HS-27A (cell line): ENCODE measurements at places on chromosomes 2 and 18.

GRCh38 chr2:103161456-103162289, 399.8 kb downstream of the TMEM182 start:
- no peak for DNase-seq

DNA sequence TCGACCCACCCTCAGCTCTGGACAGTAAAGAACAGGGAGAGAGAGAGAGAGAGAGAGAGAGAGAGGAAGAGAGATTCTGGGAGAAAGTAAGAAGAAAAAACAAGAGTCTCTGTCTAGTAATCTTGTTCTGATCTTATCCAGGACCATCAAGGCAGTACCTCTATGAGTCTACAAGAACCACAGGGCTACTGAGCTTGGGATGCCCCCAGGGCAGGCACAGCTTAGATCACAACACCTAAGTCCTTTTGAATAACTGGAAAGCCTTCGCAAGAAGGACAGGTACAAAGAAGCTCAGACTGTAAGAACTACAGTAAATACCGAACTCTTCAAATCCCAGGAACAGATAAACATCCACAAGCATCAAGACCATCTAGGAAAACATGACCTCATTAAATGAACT, 51.4 kb upstream of the SGPP2 start:
- DNase-seq = no peak

- peak; percentile 98 for DNase-seq
These were observed 211.0 kb downstream of the CTNNA2 start for GRCh38 chr2:79723830-79724229.

- no peak for DNase-seq
These were observed 149.1 kb downstream of the ZNF516 start for GRCh38 chr18:76345901-76346300.

GRCh38 chr2:74387346-74387745, 7.2 kb upstream of the DCTN1 start:
- no peak for DNase-seq

GRCh38 chr2:224466304-224466895, 64.5 kb upstream of the FAM124B start:
- no peak for DNase-seq

- DNase-seq = no peak
These were observed 1084.6 kb upstream of the TMEFF2 start for GRCh38 chr2:193279361-193279760.

- no peak for DNase-seq
These were observed 227.3 kb upstream of the RAB6C start for GRCh38 chr2:129752176-129752575.

DNA sequence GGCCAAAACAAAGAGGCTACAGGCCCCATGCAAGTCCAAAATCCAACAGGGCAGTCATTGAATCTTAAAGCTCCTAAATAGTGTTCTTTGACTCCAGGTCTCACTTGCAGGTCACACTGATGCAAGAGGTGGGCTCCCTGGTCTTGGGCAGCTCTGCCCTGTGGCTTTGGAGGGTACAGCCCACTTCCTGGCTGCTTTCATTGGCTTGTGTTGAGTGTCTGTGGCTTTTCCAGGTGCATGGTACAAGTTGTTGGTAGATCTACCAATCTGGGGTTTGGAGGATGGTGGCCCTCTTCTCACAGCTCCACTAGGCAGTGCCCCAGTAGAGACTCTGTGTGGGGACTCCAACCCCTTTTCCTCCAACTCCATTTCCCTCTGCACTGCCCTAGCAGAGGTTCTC, 115.8 kb upstream of the ALKAL2 start:
- DNase-seq = no peak

DNA sequence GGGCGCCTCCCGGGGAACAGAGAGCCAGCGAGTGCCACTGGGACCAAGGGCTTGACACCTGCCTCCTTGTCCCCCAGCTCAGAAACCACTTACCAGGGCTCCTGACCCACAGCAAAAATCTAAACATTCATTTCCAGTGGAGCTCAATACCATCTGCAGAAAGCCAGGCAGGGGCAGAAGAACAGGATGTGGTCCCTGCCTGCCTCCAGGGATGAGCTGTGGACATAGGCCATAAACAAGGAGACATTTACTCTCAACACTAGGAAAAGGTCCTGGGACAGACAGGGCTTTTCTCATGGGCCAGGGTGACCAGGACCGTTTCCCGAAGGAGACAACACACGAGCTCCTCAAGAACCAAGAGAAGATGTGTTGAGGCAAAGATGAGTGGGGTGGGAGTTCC, 203.0 kb downstream of the CTIF start:
- no peak for DNase-seq

DNA sequence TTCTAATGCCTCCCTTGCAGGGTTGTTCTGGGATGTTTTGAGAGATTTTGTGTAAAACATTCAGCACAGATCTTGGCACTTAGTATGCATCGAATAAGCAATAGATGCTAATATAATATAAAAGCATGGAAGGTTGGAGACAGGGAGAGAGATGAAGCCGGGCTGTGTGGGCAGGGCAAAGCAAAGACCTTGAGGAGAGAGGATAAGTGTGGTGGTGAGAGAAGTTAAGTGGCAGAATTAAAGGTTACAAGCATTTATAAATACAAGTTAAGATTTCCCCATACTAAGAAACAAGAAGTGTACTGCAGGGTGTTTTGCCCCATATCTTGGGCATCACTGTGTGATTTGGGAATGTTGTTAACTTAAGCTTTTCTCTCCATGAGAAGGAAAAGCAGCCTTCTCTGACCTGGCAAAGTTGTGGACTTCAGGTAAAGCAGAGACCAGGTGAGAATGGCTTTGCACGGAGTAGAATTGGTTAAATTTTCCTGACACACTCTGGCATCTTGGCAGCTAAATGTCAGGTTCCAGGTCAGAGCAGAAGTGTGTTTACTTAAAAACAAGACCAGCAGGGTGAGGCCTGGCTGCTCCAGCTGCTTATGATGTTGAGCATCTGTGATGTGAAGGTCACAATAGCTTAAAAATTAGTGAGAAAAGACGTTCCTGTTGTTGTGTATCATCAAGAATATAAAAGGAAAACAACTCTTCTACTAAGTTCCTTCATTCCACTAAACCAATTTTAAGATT, 288.5 kb upstream of the HNMT start:
- DNase-seq = no peak

GRCh38 chr2:118053681-118054080, 34.6 kb upstream of the INSIG2 start:
- no peak for DNase-seq

GRCh38 chr2:159285929-159286708, at the start of gene WDSUB1:
TSS of gene WDSUB1 (minus strand) at chr2:159286703. CDS start at chr2:159283069, 3,634 bp downstream.
- no peak for DNase-seq

DNA sequence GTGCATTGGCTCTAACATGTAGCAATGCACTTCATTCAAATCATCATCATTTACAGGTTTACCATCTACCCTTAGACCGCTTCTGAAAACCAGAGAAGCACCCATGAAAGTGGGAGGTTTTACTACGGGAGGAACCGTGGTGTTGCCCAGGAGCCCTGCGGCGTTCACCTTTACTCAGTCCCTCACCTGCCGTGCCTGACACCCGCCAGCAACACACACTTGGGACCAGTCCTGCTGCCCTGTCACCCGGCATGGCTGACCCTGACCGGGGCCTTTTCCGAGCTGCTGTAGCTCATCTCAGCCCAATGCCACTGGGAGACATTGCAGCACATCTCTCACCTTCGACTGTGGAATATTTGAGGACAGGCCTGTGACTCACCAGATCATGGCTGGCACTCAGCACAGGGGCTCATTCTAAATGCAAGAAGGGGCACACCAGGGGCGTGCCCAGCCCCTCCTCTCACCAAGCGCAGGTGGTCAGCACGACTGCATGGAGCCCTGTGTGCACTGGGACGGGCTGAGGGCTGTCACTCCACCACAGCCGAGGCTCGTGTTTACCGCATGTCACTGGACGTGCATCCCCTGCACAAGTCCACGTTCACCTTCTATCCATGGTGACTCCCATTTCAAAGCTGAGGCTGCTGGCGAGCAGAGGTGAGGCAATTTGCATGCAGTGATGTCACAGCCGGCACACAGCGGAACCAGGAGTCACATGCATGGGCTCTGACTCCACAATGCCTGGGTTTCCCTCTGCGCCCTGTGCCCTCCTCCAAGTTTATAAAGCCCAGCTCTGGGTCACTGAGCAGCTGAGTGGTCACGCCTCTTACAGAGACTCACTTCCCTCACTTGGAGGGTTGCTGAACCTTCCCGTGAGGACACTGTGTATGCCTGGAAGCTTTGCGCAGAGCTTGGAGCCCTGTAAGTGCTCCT, 76.7 kb upstream of the SNTG2 start:
- no peak for DNase-seq

DNA sequence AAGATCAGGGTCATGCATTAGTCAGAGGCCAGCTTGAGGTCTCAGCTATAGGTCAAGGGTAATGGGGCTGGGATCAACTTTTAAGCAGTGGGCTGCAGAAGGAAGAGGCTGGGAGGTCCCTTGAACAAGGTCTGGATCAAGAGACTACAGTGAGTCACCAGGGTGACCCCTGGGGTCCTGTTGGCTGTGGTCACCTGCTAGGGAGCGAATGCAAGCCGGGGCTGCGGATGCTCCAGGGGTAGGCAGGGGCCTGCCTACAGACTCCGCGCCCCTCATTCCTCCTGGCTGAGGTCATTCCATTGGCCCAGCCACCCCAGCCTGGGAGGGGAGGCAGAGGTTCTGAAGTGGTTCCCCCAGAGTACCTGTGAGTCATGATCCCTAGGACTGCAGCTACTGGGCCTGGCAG, 110.4 kb downstream of the CYP26B1 start:
- DNase-seq = no peak

- DNase-seq = no peak
These were observed 92.9 kb downstream of the FMNL2 start for GRCh38 chr2:152427902-152428301.

DNA sequence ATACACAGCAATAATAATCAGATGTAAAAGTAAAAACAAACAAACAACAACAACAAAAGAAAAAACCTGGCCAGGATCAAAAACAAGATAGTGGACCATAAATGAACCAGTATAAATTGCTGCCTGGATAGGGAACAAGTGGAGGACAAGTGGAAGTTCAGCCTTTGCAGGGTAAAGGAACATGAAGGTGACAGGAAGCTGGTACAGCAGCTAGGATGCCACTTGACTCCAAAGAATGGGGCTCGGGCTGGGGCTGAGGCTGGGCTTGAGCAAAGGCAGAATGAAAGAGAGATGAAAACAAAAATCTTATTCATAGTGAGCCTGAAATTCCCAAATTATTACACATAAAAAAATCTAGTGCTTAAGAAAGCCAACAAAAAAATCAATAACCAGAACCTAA, 146.5 kb downstream of the CDH2 start:
- no peak for DNase-seq

GRCh38 chr2:19545507-19545906, 187.1 kb upstream of the OSR1 start:
- DNase-seq = no peak

- DNase-seq = no peak
These were observed 206.7 kb downstream of the MGAT5 start for GRCh38 chr2:134460583-134460998.

DNA sequence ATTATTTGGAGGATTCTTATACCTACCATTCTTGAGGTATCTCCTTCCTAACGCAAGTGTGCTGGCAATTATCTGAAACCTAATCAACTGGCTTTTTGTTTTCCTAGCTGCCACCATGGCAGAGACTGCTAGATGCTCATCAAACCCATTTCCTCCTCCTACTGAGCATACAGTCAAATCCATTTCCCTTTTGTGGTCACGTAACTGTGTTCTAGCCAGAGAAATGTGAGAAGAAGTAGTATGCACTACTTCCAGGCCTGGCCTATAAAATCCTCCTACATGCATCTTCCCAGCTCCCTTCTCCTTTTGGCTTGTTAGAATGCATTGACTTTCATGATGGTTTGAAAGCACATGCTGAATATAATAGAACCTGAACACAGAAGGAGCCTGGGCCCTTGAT, 494.1 kb upstream of the MEIS1 start:
- DNase-seq = no peak

DNA sequence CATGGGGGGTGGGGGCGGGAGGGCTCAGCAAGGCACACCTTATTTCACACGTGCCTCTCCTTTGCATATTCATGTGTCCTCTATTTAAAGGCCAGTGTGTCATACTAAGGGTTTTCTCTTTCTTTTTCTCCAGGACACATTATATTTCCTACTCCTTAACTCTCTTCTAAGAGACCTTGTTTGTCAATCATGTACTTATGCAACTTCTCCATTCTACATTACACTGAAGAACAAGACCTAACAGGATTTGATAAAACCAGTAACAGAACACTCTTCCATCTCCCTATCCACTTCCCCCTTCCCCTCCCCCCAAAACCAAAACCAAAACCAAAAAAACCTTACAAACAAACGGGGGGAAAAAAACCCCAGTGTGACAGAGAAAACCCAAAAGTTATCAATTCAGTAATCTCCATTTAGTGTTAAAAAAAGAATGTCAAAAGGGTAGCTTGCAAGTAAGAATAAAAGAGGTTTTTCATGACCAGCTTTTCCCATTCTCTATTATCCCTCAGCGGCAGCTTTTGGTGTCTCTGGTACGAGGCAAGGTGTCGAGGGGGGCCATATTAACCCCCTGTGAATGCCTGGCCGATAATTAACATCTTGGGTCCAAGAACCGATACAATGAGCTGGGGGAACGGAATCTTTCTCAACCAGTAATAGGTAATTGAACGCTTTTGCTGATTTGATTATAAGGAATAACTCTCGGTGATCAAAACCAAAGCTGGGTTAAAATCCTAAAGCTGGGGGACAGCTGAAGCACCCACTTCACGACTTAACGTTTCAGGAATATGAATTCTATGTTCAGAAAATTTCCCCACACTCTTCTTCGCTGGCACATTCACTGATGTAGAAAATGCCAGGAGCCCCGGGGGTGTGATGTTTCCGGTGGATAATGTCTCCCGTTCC, 191.0 kb upstream of the TCF4 start:
- DNase-seq = no peak

DNA sequence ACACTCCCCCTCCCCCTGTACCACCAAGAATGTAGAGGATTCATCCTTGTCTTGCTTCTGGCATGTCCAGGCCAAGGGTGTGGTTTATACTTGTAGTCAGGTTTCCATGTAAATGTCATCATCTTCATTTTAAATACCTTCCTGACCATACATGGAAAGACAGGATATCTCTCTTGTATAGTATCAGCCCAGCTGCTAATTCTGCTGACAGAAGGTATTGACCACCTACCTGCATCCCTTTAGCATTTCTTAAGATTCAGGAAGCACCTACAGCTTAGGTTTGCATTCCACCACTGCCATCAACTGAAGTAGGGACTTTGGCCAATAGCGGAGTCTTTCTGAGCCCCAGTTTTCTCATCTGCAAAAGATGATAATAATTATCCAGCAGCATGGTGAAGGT, 22.9 kb upstream of the FSHR start:
- no peak for DNase-seq

DNA sequence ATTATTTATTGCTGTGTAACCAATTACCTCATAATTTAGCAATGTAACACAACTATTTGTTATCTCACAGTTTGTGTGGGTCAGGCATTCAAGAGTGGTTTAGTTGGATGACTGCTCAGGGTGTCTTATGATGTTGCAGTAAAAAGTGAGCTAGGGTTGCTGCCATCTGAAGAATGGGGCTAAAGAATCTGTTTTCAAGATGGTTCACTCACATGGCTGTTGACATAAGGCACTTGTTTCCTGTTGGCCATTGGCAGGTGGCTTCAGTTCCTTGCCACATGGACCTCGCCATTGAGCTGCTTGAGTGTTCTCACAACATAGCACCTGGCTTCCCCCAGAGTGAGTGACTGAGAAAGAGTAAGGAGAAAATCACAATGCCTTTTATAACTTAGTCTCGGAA, 123.2 kb downstream of the TMEM17 start:
- no peak for DNase-seq
